Bronchus fibroblast of lung (primary cell): ENCODE measurements at places on chromosomes 1 and 21. TPM values are rescaled to one million over a fixed set of nuclear protein-coding genes. Genes with fewer than 3 reads are reported as not detected.

The RCOR3 gene
- total RNA-seq, result 8.2 and 10.8 TPM in 2 replicates

The SPRR3 gene
- total RNA-seq, result not detected in 2 replicates

The DCST2 gene
- under 0.01 and 0.17 TPM in 2 replicates for total RNA-seq

The LGALS8 gene
- total RNA-seq, result 31.2 and 35.8 TPM in 2 replicates

The FCGR3B gene
- not detected in 2 replicates for total RNA-seq
